Upper lobe of left lung (tissue), 6 donors: ENCODE measurements at places on chromosomes 13 and 19.
A peak's percentile ranks its signal among the peaks of the same experiment; 100 is the strongest.

- peak; percentile 35 for DNase-seq
These were observed at the start of gene PTPRS for GRCh38 chr19:5340637-5341447. Gene PTPRS, minus strand, starts transcription at chr19:5340812. Its CDS starts 54,672 bp downstream, at chr19:5286140.

DNA sequence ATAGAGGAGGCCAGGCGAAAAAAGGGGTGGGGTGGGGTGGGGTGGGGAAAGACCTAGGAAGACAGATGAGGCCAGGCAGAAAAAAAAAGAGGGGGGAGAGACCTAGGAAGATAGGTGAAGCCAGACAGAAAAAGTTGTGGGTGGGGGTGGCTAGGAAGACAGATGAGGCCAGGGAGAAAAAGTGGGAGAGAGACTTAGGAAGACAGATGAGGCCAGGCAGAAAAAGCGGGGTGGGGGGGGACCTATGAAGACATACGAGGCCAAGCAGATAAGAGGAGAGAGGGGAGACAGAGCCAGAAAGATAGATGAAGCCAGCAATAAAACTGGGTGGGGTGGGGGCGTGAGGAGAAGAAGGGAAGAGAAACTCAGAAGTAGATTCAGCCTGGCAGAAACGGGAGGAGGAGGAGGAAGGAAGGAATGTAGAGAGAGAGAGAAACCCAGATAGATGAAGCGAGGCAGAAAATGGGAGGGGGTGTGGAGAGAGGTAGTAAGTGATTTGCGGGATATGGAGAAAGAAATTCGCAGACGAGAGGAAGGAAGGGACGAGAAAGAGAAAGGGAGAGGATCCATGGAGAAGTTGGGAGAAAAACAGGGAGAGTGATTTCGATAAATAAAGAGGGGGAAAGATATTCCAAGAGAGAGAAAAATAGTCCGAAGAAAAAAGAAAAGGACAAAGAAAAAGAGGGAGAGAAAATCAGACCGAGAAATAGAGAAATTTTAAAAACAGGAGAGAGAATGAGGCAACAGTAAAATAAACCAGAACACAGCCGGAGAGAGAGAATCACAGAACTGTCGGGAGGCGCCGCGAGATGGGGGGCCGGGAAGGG lies 12.2 kb upstream of the CACNG6 start:
- DNase-seq = no peak

DNA sequence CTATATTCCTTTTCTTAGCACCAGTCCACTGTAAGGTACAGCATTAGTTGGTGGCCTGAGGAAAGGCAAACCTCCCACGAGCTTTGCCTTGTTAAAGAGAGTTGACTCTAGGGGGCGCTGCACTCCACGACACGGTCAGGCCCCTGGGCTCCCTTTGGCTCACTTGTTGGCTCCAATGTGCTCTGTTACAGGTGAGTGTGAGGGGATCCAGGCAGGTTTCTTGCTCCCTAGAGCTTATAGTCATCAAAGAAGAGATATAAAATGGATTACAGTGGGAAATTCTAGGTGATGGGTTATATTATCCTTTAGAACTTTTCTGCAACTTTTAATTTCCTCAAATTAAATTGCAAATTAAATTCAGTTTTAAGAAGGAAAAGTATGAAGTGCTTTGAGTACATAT lies 3.7 kb downstream of the WDR87 start:
- peak; percentile 86 for DNase-seq

DNA sequence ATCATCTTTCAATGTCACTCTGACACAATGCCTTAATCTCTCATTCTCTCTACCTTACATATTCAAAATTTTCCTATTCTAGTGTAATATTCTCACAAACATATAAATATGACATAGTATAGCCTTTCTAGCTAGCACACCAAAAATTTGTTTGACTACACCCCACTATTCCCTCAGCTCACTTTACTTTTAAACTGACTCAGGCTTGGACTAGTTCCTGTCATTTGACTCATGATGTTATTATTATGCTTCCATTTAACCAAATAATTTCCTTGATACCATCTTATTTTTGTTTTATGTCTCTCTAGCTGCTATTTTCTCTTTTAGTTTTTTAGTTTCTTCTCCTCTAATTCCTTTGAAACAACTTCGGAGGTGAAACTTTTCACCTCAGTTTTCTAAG lies 1745.6 kb upstream of the PCDH20 start:
- no peak for DNase-seq

DNA sequence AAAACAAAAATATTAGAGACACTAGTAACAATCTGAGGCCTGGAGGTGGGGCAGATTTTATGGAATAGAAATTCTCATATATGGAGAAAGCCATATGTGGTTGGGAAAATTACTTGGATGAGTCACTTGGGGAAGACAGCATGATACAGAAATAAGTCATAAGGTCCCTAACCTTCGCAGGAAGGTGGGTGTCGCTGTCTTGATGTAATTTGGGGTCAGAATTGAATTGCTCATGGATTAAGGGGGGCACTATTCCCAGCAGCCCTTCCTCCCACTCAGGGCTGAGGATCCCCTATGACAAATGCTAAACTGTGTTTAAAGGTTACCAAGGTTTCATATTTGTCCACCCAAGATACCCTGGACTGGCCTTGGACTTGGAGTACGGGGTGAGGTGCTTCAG lies 5.0 kb downstream of the RDH8 start:
- DNase-seq = no peak
